ENCODE measurements at places on chromosomes 5 and 9.

- no peak for DNase-seq
Observed at GRCh38 chr5:122478741-122479442, 166.9 kb downstream of the SNCAIP start.

- no peak for DNase-seq
Observed at GRCh38 chr9:95740217-95741004, 135.1 kb upstream of the ERCC6L2 start.

DNA sequence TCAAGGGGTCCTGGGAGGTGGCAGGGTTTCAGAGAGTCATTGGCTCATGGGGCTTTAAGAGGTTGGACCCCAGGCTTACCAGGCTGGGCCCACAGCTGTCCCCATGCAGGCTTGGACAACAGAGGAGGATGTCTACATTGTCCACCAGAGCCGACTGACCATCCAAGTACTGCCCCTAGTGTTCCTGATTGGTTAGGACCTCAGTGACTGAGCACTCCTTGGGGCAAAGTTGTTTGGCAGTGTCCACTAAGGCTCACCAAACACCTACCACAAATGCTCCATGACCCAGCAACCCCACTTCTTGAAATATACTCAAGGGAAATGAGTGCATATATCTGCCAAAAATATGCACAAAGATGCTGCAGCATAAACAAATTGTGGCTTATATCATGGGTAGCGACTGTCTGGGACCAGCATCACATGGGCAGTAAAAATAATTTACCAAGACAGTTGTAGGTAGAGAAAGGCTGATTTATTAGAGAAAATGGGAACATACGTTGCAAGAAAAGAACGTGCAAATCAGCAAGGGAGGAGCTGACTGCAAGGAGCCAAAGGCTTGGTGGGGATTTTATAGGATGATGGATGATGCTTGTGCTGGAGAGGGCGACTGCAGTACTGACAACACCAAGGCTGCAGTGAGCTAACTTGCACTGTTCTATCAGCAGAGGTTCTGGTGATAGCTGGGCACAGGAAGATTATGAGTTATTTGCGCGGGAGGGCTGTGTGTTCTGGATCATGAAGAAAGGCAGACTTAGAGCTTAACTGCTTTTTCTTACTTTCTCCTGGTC, 265.2 kb downstream of the GADD45G start:
- no peak for DNase-seq

DNA sequence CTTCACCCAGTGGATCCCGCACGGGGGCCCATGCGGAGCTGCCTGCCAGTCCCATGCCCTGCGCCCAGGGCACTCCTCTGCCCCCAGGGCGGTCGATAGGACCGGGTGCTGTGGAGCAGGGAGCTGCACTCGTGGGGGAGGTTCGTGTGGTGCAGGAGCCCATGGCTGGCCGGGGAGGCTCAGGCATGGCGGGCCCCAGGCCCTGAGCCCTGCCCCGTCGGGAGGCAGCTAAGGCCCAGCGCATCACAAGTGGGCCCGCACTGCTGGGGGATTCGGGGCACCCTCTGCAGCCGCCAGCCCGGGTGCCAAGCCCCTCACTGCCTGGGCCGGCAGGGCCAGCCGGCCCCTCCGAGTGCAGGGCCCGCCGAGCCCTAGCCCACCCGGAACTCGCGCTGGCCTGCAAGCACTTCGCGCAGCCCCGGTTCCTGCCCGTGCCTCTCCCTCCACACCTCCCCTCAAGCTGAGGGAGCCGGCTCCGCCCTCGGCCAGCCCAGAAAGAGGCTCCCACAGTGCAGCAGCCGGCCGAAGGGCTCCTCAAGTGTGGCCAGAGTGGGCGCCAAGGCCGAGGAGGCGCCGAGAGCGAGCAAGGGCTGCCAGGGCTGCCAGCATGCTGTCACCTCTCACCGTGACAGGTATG, 221.1 kb upstream of the RORB start:
- DNase-seq, result no peak

- no peak for DNase-seq
Observed at GRCh38 chr9:135605238-135605781, 34.0 kb downstream of the GLT6D1 start.

GRCh38 chr9:34957492-34958410, at the start of gene PHF24:
TSS of gene PHF24 (plus strand) at chr9:34958285. CDS start at chr9:34971299, 13,014 bp downstream.
- DNase-seq, result peak; percentile 20

DNA sequence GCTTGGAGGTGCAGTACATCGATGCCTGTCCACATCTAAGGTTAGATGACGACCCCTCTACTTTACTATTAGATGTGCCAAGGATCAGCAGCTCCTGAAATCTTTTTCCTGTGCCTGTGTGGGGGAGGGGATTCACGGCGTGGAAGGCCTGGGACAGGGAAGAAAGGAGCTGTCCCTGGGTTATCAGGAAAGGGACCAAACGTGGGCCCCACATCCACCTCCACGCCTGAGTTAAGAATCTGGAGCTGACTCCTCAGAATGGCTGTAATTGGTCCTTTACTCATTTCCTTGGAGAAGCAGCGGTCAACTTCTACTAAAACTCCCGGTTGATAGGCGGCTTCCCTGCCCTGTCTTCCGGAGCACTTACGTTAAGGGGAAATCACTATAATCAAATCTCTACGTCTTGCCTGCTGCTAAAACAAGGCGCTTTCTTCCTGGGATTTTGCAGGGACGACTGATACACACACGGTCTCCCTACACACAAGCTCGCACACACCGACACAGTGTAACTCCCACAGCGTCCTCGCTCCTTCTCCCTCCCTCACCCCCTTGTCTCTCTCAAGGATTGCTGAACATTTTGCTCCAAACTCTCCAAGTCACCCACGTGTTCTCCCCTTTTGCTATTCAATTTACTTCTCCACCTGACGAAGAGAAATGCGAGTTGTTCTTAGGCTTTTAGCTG, 1.4 kb downstream of the PDE4D start:
- no peak for DNase-seq

GRCh38 chr5:144598451-144599068, 427.9 kb downstream of the KCTD16 start:
- no peak for DNase-seq

- no peak for DNase-seq
Observed at GRCh38 chr5:172678902-172679301, 37.8 kb downstream of the NEURL1B start.

- no peak for DNase-seq
Observed at GRCh38 chr5:139212486-139212885, 14.3 kb upstream of the SIL1 start.

GRCh38 chr5:73969195-73970036, 343.4 kb downstream of the ARHGEF28 start:
- DNase-seq, result no peak

DNA sequence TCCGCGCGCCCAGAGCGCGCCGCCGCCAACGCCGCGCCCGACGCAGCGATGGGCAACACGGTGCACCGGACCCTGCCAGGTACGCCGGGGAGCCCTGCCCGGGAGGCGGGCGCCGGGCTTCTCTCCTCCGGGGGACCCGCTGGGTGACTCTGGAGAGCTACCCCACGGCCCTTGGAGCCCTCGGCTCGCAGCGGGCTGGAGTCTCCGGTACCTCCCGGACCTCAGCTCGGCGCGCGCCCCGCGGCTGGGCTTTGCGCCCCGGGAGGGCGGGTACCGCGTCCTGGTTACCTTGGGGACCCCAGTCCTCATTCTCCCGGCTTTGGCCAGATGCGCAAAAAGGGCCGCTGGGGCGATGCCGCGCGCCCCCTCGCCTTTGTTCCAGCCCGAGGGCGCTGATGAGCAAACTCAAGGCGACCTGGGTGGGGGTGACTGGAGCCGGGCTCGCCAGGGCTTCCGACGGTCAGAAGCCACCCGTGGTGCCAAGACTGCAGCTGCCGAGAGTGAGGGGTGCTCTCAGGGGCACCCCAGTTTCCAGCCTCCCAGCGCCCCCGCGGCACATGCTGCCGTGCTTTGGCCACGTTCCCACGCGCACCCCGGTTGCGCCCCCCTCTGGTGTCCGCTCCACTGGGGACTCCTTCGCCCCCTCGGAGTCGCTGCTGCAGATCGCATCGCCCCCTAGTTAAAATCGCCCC, 442 bp downstream of the NEURL1B start:
- no peak for DNase-seq

DNA sequence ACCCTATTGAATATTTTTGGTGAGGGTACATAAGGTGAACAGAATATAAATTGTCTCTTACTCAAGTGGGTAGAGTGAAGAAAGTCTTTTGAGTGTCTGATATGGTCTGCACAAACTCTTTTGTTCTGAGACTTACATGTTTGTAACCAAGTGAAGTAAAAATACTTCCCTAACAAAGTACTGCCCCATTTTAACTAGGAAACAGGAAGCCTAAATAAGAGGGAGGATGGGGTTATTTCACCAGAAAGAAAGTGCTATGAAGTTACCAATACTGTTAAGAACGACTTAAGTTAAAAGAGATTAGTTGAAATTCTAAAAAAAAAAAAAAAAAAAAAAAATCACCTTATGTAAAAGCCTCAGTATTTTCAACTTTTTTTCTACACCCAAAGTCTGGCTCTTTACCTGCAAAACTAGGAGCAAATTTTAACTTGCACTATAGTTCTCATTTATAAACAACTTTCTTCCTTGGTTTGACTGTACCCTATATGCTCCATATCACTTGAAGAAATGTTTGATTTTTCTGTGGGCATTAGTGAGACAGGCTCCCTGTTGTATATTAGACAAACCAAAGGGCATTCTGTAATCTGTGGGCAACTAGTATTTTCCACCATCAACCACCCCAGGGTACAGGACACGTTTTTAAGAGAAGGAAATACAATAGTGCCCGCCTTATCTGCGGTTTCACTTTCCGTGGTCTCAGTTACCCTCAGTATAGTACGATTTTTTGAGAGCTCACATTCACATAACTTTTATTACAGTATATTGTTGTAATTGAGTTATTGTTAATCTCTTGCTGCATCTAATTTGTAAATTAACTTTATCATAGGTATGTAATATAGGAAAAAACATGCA, 127.7 kb downstream of the NR3C1 start:
- no peak for DNase-seq

GRCh38 chr9:71746023-71746757, 22.1 kb downstream of the CEMIP2 start:
- DNase-seq, result no peak

- no peak for DNase-seq
Observed at GRCh38 chr9:114210691-114211276, 55.4 kb downstream of the COL27A1 start.

GRCh38 chr9:33465096-33465495, 8.6 kb downstream of the NOL6 start:
- DNase-seq, result no peak

GRCh38 chr5:62578540-62578939, at the start of gene LRRC70:
TSS of gene LRRC70 (plus strand) at chr5:62578819. CDS start at chr5:62579439, 620 bp downstream.
- no peak for DNase-seq

DNA sequence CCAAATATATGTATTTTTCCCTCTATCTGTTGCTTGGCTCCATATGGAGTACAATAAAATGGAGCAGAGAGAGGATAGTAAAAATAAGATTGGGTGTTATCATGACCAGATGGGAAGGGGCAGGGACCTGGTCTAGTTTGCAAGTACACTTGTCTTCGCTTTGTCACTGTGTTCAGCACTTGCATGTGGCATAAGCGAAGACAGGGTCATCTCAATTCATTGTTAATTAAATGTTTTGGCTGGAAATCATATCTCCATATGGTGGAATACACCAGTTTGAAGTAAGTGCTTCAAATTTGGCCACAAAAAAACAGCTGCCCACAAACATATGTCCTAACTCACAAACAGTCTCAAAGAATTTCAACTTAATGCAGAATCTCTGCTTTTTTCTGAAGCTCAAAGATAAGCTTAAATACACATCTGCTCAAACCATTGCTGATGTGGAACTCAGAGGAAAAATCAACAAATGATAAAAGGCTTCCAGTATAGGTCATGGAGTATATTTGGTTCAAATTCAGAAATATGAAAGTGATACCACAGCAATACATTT, 865.4 kb downstream of the TLE4 start:
- no peak for DNase-seq

DNA sequence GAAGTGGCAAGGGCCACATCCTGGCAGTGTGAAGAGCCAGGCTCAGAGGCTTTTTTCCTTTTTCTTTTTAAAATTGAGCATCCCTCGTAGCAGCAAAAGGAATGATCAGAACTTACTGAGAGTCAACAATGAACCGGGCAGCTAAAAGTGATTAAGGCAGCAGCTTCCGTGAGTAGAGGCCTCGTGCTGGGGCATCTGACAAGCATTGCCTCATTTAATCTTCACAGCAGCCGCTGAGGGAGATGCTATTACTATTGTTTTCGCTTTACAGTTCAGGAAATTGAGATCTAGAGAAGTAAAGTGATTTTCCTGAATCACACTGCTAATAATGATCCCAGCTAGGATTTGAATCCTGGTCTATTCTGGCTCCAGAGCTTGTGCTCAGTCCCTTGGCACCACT, 30.7 kb upstream of the PTGS1 start:
- DNase-seq, result no peak

DNA sequence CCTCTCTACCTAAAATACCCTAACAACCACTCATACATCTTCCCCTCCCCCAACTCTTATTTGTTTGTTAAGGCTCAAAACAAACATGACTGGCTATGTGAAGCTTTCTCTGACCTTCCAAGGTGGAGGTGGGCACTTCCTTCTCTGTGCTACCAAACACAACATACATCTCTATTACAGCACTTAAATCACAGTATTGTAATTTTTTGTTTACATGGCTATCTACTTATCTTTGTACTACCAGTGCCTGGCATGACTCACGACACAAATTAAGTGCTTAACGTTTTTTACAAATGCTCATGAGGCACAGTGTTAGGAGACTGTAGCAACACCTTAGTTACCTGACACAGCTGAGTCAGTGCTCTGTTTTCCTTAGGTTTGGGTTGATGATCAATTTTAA, 18.6 kb downstream of the HOMER1 start:
- DNase-seq, result no peak

GRCh38 chr9:28539434-28540070, 966.3 kb upstream of the C9orf72 start:
- no peak for DNase-seq

- DNase-seq, result no peak
Observed at GRCh38 chr5:136033234-136033633, 4.4 kb downstream of the TGFBI start.

DNA sequence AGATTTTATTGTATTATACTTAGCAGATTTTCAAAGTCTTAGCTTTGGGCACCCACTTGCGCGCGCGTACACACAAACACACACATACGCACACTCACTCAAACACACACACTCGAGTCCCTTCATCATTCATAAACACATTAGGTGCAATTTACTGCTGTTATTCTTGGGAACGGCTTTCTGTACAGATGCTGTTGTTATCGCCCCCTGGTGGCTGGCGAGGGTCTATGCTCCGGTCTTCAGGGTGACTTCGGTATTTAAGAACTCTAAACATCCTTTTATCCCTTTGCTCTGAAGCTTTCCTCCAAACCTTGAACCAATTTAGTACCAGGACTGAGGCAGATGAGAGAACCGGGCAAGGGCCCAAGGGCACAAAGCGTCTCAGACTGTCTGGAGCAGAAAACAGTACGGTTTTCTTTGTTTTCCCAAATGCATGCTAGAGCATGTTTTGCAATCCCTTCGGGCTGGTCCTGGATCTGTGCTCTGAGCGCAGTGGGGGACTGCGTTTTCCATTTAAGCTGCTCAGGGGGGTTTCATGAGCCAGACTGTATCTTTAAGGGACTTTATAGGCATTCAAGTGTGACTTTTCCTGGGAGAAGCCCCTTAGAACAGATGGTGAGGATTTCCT, 1.7 kb upstream of the SLIT3 start:
- DNase-seq, result no peak

- DNase-seq, result no peak
Observed at GRCh38 chr9:26373616-26374015, 519.0 kb downstream of the CAAP1 start.

Data from stimulated activated CD8-positive, alpha-beta memory T cell treated with anti-CD3 and anti-CD28 coated beads, Interleukin-2, amount 100 ng/mL, for 1 hour (primary cell).